ENCODE measurements at places on chromosomes 2 and 18. TPM values are rescaled to one million over a fixed set of nuclear protein-coding genes. Genes with fewer than 3 reads are reported as not detected.

DNA sequence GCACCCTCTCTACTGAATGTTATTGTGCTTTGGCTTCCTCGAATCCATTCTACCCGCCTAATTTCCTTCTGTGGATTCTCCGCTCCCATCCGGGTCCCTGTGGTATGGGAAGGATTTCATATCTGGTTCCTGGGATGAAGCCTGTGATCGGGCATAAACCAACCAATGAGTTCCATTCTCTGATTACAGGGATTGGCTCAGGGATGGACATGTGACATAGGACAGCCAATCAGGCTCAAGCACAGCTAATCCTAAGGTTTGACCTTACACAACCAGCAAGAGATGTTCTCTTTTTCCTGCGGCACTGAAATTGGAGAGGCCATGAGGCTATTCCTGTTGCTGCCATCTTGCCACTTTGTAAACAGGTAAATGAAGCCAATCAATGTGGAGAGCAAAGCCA, 168.1 kb upstream of the SMAD2 start:
- DNase-seq = no peak

GRCh38 chr2:238059505-238059904, 1.3 kb upstream of the SCLY start:
- no peak for DNase-seq

GRCh38 chr2:217714287-217714751, 288.5 kb downstream of the TNS1 start:
- DNase-seq = no peak

- no peak for DNase-seq
Observed at GRCh38 chr2:159444754-159445153, 158.3 kb upstream of the WDSUB1 start.

- DNase-seq = no peak
Observed at GRCh38 chr2:45973426-45973825, 322.0 kb downstream of the PRKCE start.

GRCh38 chr2:188315750-188316149, 24.1 kb downstream of the GULP1 start:
- no peak for DNase-seq

GRCh38 chr2:44933434-44933951, 8.0 kb upstream of the SIX3 start:
- DNase-seq = peak; percentile 21

Gene COL3A1
- 0.76 TPM for total RNA-seq

Gene GATA6
- 0.21 TPM for total RNA-seq

Gene C2orf81
- 3.6 TPM for total RNA-seq

Gene RAX
- 0.57 TPM for total RNA-seq
